Left kidney (tissue), 8 donors: ENCODE measurements at places on chromosomes 6 and 20.

DNA sequence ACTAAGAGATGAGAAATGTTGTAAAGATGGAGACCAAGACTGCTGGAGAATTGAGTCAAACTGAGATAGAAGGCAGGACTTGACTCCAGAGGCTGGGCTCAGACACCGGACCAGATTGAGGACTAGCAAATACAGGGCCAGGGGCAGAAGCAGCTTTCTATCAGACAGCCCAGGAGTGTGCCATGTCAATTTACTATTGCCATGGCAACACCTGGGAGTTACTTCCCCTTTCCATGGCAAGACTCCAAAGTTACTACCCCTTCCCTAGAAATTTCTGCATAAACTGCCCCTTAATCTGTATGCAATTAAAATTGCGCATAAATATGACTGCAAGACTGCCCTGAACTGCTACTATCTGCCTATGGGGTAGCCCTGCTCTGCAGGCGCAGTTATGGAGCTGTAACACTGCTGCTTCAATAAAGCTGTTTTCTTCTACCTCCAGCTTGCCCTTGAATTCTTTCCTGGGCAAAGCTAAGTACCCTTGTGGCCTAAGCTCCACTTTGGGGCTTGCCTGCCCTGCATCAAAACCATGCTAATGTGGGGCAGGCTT lies 90.1 kb upstream of the EDN1 start:
- no peak for DNase-seq

GRCh38 chr6:146153040-146153758 lies 124.3 kb downstream of the GRM1 start:
- DNase-seq = no peak

GRCh38 chr20:11646359-11646758 lies 271.3 kb upstream of the BTBD3 start:
- DNase-seq = no peak

DNA sequence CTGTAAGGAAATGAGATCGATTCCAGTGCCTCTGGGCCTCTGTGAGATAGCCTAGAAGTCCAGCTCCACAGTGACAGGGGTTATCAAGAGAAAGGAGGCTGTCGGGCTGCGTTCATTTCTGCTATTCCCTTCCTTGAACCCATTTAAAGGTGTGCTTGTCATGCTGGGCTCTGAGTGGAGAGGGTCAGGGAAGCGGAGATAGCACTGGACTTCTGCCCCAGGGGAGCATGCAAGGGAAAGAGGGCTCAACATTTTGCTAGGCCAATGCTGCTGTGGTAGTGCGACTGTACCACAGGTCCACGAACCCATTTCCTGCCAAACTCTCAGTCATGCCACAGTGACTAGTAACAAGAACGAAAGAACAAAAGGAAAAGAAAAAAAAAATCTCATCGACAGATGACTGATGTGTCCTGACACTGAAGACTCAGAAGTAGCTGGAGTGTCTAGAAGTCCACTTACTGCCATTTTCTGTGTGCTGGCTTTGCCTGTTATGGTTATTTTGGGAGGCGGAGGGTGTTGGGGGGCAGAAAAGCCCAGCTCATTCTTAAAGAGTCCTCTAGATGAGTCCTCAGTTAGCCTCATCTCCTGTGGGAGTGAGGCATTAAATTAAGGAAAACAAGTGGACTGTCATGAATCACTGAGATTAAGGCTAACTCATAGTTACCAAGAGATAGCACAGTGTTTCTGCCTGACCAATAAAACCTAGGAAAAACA lies 8.1 kb downstream of the NEDD9 start:
- DNase-seq = no peak
